Stimulated activated naive CD8-positive, alpha-beta T cell treated with anti-CD3 and anti-CD28 coated beads, Interleukin-15, Interleukin-2, amounts not matched to agents 100 U/mL and 50 U/mL, for 24 hours (primary cell): ENCODE measurements at places on chromosomes 7 and 10.

DNA sequence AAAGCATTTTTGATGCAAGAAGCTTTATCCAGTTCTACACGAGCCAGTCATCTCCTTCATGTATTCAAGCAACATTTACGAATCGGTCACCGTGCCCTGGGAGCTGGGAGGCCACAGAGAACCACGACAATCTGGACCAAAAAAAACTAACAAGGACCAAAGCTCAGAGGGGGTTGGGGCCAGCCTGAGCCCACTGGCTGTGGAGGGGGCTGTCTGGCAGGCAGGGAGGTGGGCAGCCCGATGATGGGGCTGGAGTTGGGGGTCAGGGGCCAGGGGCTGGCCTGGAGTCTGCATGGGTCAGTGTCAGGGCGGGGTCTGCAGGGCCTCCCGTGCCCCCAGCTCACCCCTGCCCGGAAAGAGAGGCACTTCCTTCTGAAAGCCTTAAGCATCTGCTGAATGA lies 12.5 kb upstream of the GRIFIN start:
- no peak for DNase-seq

DNA sequence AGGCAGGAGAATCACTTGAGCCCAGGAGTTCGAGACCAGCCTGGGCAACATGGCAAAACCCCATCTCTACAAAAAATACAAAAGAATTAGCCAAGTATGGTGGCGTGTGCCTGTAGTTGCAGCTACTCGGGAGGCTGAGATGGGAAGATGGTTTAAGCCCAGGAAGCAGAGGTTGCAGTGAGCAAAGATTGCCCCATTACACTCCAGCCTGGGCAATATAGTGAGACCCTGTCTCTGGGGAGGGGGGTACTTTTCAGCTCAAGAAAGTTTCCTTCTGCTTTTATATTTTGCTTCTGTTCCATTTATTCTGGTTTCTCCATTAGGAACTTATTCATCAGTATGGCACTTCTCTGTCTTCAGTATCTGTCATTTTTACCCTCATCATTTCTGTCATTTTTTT lies 48.6 kb downstream of the COA1 start:
- no peak for DNase-seq

GRCh38 chr10:67969875-67970274 lies 85.4 kb downstream of the SIRT1 start:
- DNase-seq = no peak

DNA sequence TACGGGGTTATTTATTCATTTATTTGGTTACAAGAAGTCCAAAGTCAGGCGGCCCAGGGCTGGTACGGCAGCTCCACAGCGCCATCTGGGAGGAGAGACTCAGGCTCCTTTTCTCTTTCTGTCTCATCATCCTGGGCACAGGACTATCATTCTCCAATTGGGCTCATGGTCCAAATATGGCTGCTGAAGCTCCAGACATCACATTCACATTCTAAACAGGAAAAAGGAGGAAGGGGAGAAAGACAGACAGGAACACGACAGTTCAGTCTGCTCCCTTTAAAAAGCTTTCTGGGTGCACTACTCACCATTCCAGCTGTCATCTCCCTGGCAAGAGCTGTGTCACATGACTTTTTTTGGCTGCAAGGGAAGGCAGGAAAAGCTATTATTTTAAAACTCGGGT lies 74.4 kb upstream of the PDZD8 start:
- DNase-seq = no peak

- DNase-seq = no peak
Measured at GRCh38 chr10:29142516-29143314, 146.2 kb upstream of the LYZL1 start.
